ENCODE measurements at places on chromosomes 1 and 21.
A peak's percentile ranks its signal among the peaks of the same experiment; 100 is the strongest.

GRCh38 chr1:209653915-209654351, 1.7 kb upstream of the LAMB3 start:
- DNase-seq: peak; percentile 55

DNA sequence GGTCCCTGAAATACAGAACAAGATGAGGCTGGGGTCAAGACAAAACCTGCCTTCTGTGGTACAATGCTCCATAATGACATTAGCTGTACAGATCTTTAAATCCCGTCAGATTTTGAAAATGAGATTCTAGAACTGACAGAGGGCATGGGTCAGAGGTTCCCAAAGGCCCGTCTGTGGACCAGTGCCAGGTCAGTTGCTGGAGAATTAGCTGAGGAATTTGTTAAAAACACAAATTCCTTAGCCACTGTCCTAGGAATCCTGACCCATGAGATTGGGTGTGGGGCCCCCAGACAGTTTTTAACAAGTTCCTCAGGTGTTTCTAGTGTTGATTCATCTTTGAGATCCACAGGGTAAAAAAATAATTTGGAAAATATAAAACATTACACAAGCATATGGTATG, 97.0 kb downstream of the SIPA1L2 start:
- DNase-seq: no peak

DNA sequence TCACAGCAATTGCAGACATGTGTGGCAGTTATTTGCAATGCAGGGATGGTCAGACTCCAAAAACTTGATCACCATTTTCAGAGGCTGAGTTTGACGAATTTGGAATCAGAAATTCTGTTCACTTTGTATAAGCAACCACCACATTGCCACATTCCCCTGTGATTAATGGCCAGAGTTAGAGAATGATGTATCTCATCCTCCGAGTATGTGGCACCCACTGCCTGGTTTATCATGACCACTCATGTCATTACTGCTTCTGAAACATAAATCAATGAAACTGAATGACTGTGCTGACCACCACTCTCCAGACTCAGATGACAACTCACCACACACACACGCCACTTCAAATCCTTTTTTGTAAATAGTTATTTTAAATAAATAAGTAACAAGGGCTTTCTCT, 66.6 kb upstream of the CACHD1 start:
- no peak for DNase-seq

- no peak for DNase-seq
Observed at GRCh38 chr1:19596065-19596713, 47.9 kb upstream of the NBL1 start.

DNA sequence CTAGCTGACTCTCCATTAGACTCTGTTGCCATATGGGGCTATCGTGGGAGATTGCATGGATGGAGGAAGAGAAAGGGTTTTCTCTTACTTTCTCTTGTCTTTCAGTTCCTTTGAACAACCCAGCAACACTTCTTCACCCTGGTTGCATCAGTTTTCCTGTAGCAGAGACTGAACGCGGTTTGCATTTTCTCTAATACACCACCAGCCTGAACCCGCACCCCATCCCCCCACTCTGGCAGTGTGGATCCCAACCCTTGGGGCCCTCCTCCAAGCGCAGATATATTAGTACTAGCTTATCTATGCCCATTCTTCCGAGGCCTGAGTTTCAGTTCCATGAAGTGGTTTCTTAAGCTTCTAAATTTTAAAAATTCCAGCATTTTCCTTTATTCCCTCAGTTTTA, 12.6 kb downstream of the DR1 start:
- no peak for DNase-seq

DNA sequence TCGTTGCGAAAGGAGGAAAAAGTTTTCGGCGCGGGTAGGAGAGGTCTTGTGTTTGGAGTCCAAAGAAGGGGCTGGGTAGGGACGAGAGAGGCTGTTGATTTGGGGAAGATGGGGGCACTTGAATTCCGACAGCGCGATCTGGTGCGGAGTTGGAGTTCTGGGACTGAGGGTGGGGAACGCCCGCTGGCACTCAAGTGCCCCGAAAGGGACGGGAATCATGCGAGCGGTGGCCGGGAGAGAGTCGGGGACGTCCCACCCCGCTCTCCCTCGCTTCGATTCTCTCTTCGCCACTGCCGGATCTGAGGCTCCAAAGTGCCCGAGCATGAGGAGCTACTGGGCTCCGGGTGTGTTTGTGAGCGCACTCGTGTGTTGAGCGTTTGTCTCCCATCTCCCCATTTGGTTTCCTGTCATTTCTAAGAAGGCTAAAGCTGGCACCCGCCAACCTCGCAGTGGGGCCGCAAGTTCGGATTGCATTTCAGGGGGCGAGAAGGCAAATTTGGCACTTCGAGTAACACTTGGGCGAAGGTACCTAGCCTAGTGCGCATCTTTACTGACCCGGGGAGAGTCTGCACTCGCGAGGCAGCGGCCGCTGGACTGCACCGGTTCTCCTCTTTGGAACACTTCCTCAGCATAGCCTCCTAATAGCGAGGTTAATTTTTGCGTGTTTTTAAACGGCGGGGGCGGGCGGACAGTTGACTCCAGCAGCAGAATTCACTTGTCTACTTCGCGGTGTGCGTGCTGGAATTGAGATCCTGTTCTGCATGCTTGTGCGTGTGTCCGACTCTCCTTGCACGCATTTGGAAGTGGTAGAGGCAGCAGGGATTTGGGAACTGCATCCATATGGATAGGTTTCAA, 1.2 kb downstream of the CHRM3 start:
- DNase-seq: no peak

DNA sequence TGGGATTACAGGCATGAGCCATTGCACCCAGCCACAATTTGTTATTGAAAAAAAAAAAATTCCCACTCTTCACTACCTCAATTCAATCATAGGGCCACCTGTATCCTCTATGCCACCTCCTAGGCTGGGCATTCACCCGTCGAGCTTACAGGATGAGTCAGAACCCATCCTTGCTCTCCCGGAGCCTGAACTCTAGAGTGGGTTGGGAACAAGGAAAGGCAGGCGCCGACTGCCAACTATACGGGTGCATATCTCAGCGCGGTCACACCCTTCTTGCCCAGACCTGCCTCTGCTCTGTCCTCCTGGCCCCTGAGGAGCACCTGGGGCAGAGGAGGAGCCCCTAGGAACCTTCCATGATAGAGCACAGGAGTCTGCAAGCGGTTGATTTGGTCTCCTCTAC, 21.4 kb upstream of the LBR start:
- DNase-seq: peak; percentile 56

GRCh38 chr21:17866590-17866989, 47.4 kb upstream of the C21orf91 start:
- no peak for DNase-seq

GRCh38 chr1:70134148-70134547, 71.2 kb downstream of the LRRC40 start:
- DNase-seq: no peak

- DNase-seq: no peak
Observed at GRCh38 chr1:206590025-206590758, 22.1 kb downstream of the EIF2D start.

DNA sequence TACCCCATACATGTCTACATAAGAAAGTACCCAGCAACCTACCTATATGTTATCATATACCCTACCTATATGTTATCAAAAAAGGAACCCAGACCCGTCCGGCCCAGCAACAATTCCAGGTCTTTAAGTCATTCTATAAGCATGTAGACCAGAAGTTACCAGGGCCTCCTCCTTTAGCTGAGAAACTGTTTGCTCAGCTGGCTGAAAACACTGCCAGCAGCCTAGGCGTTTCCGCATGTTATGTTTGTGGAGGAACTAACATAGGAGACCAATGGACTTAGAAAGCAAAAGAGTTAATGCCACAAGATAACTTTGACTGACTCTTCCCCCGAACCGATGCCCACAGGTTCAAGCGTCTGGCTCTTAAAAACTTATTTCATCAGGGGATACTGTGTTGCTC, 7.1 kb upstream of the ZNF678 start:
- no peak for DNase-seq

DNA sequence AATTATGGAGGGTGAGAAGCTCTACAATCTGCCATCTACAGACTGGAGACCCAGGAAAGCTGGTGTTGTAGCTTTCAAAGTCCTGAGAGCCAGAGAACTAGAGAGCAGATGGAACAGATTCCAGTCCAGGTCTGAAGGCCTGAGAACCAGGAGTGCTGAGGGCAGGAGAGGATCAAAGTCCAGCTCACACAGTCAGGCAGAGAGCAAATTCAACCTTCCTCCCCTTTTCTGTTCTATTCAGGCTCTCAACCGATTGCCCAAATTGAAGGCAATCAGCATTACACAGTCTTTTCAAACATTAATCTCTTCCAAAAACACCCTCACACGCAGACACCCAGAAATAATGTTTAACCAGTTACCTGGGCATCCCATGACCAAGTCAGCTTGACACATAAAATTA, 2.5 kb upstream of the TMPRSS2 start:
- no peak for DNase-seq

- no peak for DNase-seq
Observed at GRCh38 chr21:19123525-19123924, 719.9 kb upstream of the TMPRSS15 start.

DNA sequence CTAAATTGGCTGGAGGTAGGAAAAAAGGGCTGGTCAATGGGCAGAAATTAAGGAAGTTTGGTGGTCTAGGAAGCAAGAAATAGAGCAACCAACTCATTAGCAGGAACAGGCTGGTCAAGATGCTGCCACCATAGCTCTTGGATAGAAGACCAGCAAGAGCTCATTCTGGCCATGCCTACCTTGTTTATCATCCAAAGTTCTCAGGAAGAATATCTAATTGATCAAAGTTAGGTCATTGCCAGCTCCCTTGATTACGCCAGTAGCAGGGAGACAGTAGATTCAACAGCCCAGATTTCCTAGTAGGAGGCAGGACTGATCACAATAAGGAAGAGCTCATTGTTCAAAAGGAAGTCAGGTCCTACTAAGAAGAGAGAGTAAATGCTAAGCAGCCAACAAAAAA, 370.2 kb downstream of the GPATCH2 start:
- DNase-seq: no peak

DNA sequence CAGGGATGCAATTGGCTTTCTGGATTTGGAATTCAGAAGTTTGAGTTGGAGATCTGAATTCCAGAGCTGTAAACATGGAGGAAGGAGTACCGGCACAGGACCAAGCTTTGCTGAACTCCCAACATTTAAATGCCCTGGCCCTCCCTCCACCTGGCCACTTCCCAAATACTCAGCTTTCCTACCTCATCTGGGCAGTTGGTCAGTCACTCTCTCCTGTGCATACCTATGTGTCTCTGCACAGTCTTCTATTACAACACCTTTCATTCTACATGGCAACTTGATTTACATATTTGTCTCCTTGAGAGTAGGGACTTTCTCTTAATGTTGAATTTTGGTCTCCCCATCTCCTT, 6.1 kb upstream of the KHDRBS1 start:
- DNase-seq: no peak

DNA sequence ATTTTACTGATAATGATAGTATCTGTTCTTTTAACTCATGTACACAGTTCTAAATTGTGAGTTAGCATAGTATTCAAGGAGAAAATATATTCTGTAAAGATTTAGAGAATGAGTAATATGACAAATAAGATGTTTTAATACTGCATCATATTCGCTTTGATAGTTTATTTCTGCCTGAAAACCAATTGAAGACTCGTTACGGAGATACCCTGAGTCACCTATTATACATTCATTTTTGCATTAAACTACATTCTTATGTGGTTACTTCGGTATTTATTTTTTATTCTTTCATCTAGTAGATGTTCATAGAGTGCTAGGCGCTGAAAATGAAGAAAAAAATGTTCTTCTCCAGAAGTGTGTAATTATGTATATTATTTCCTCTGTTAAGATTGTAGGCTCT, 5.3 kb downstream of the UHMK1 start:
- no peak for DNase-seq

DNA sequence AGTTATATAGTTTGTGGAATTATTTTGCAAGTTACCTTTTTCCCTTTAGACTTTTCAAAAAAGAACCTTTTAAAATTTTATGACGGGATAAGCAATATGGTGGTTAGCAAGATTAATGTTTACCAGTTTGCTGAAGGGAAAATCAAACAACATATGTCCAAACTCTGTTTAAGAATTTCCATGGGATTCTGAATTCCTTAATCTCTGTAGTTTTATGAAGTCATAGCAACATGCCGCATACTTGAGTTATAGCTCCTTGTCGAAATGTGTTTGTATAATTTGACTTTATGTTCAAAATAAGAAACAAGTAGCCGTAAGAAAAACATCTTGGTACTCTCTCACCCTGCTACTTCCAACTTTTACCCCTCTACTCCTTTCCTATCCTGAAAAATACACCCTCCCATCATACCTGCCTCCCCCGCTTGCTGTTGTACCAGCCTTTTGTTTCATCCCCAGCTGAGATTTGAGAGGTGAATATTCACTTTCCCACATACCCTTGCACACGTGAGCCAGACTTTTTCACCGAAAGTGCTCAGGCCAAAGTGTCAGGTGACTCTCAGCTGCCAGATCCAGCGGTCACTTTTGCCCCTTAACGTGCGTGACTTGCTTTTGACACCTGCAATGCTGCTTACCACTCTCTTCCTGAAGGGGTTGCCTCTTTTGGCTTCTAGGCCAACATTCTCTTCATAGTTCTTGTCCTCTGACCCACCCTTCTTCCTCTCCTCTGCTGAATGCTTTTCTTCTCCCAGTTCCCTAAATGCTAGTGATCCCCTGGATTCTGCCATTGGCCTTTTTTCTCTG, 83.5 kb upstream of the ZNF326 start:
- no peak for DNase-seq

GRCh38 chr1:200118779-200119505, 91.4 kb downstream of the NR5A2 start:
- DNase-seq: no peak

- no peak for DNase-seq
Observed at GRCh38 chr1:103898576-103899345, 149.1 kb downstream of the AMY1C start.

GRCh38 chr1:86455073-86455472, 13.7 kb upstream of the CLCA1 start:
- no peak for DNase-seq

- no peak for DNase-seq
Observed at GRCh38 chr1:220370041-220370700, 97.9 kb upstream of the RAB3GAP2 start.

- DNase-seq: no peak
Observed at GRCh38 chr1:161153176-161153575, 602 bp upstream of the UFC1 start.

DNA sequence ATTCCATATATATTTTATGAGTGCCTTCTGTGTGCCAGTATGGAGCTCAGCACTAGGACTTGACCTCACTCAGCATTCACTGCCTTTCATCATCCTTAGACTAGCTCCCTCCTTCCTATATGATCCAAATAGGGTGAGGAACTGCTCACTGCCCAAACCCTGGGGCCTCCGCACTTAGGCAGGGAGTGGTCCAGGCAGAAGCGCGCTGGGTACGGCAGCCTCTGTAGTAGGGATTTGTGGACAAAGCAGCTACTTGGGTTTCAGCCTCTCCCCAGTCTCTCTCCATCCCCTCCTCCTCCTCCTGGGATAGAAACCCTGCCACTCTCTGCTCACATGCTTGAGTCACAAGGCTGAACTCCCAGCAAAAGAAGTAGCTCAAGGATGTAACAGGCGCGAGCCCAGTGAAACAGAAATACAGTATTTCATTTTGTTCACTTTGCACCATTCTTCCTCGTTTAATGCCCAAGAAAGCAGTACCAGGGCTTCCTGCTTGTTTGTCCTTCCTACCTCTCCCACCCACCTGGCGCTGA, 32.9 kb downstream of the PLEKHA6 start:
- DNase-seq: no peak

All from prostate gland (tissue), 2 donors.